ENCODE measurements at places on chromosomes 12 and 14. TPM values are rescaled to one million over a fixed set of nuclear protein-coding genes. Genes with fewer than 3 reads are reported as not detected.

The FERMT2 gene
- total RNA-seq, result 0.99 TPM

- no peaks in the 10 kb centered on the region for H3K36me3 ChIP-seq
- H3K4me1 ChIP-seq, result no peaks in the 10 kb centered on the region
- H3K27me3 ChIP-seq, result no peaks in the 10 kb centered on the region
- no peak for DNase-seq
- no peak overlapping the region for H3K27ac ChIP-seq
- no peak overlapping the region for H3K4me3 ChIP-seq
Observed at GRCh38 chr12:119145367-119145766, 33.4 kb upstream of the HSPB8 start.

The KRT7 gene
- total RNA-seq, result 4.2 TPM

The IGF1 gene
- total RNA-seq, result 1.6 TPM

DNA sequence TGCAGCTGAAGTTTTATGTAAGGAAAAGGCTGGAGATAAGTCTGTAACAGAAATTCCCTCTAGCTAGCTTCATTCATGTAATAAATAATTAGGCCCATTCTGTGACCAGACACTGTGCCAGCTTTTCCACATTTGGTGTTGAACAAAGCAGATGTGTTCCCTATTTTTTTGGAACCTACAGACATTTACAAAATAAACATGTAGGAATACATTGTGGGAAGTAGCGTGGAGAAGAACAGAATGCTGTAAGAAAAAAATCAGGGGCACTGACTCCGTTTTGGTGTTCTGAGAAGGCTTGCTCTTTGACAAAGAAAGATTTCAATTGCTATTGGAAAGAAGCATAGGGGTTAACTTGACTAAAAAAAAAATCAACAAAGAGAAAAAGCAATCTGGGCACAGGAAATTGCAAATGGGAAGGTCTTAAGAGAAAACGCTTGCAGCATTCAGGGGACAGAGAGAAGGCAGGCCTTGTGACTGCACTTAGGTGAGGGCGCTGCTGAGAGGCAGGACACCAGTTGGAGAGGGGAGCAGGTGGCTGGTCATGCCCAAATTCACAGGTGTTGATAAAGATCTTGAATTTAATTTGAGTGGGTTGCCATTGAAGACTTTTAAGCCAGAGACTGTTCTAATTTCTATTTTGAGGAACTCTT, 4.0 kb downstream of the FAR2 start:
- H3K27ac ChIP-seq, result no peak overlapping the region
- no peak for DNase-seq

The EFS gene
- total RNA-seq, result not detected

DNA sequence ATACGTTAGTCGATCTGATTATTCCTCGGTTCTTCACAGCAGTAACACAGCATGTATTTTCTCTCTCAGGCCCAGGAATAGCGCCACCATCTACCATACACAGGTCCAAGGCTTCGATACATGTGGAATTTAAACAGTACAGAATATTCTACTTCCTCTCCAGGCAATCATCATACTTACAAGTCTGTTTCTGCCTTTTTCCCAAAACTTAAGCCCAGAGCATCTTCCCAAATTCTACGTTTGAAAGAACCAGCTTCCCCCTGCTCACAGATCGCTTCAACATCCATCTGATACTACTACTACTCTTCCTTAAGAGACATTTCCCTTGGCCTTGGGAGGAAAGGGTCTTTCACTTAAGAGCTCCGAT, 626 bp downstream of the TXNDC16 start:
- no peak for DNase-seq
- peaks cover 24% of the 10 kb centered on the region for H3K27me3 ChIP-seq
- peak overlapping the region; percentile 77 for H3K27ac ChIP-seq
- H3K4me1 ChIP-seq, result peaks cover 24% of the 10 kb centered on the region
- H3K36me3 ChIP-seq, result no peaks in the 10 kb centered on the region
- peak overlapping the region; percentile 84 for H3K4me3 ChIP-seq

GRCh38 chr12:110280392-110280778, 662 bp upstream of the ATP2A2 start:
- peaks cover 10% of the 10 kb centered on the region for H3K27me3 ChIP-seq
- peak overlapping the region; percentile 79 for H3K27ac ChIP-seq
- H3K36me3 ChIP-seq, result peaks cover 34% of the 10 kb centered on the region

GRCh38 chr12:49838973-49839633, 3.8 kb downstream of the BCDIN3D start:
- no peak overlapping the region for H3K4me3 ChIP-seq
- H3K4me1 ChIP-seq, result peaks cover 22% of the 10 kb centered on the region
- H3K27me3 ChIP-seq, result no peaks in the 10 kb centered on the region
- H3K27ac ChIP-seq, result no peak overlapping the region

DNA sequence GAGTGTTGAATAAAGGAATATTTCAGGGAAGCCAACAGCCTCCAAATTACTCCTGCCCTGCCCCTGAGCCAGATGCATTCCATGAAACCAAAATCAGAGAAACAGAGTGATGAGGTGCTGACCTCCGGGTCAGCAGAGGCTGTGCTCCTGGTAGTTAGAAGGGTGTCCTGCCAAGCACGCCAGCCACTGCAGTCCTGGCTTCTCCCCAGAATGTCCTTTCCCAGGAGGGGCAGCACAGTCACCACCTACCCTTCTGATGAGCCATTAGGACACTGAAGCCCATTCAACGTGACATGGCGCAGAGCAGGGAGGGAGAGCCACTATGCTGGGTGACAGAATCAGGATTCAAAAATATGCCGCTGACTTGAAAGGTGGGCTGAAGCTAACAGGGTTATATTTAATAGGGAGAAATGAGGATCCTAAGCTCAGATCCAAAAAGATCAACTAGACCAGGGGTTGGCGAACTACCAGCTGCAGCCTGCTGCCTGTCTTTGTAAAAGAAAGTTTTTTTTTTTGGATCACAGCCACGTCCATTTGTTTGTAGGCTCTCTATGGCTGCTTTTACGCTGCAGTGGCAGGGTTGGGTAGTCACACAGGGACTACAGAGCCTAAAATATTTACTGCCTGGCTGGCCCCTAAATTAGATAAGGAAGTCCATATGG, 34.5 kb upstream of the PLEK2 start:
- H3K4me1 ChIP-seq, result no peaks in the 10 kb centered on the region
- DNase-seq, result no peak
- peaks cover 35% of the 10 kb centered on the region for H3K27me3 ChIP-seq

GRCh38 chr14:101824339-101824727, 62.8 kb downstream of the PPP2R5C start:
- no peaks in the 10 kb centered on the region for H3K27me3 ChIP-seq
- DNase-seq, result no peak
- H3K4me1 ChIP-seq, result peaks cover 78% of the 10 kb centered on the region

DNA sequence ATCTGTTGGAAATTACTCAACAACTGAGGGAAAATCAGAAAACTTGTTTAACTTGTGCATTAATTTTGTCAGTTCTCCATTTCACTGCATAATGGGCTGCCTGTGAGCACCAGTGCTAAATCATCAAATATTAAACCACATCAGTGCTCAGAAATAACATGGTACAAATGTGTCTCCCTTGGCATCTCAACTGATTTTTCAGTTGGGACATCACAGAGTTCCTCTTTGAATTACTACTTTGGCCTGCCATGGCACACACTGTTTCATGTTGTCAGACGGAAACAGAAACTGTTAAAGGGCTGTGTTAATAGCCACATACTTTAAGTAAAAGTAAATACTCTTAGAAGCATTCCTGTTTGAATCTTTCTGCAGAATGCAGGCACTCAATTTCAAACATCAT, 42.1 kb upstream of the STRN3 start:
- no peak for DNase-seq
- H3K4me1 ChIP-seq, result no peaks in the 10 kb centered on the region
- H3K4me3 ChIP-seq, result no peak overlapping the region
- H3K27ac ChIP-seq, result no peak overlapping the region
- no peaks in the 10 kb centered on the region for H3K27me3 ChIP-seq

GRCh38 chr14:96827290-96827689, 30.1 kb downstream of the VRK1 start:
- H3K4me1 ChIP-seq, result peaks cover 22% of the 10 kb centered on the region
- no peak for DNase-seq
- H3K4me3 ChIP-seq, result no peak overlapping the region

DNA sequence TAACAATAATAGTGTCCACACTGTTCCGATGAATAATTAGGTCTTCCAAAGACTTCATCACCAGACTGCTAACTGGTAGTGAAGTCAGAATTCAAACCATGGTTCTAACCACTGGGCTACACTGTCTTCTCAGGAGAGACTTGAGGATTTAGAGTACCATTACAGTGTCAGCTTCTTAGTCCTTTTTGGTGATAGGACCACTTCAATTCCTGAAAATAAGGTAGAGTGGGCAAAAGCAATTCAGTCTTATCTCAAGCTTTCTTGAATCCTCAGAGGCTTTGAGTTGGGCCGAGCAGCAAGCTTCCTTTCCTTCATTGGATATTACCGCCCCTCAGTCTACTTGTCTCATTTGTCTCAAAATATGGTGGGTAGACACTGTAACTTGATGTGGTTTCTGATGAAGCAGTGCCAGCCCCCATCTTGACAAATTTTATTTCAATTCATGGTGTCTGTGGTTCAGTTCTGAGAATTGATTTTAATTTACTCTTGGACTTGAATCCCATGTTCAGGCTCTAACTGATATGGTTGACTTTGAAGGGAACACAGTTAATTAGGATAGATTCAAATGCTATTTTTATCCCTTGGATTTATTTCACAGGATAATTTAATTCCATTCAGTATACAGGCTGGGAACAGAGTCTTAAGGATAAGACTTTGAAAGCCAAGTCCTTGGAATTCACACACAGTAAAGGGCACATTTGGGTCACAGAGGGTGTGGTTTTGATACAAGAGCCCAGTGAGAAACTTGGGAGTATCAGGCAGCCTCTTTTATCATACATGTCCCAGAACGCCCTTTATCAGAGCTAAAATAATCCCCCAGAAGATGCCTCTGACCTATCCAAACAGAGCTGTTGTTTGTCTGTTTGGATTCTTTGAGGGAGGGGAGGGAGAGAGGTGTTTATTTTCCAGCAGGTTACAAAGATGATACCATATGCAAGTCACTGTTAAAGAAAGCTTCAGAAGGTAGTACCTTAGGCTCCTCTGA, 167.3 kb downstream of the PRKCH start:
- H3K36me3 ChIP-seq, result peaks cover 58% of the 10 kb centered on the region
- peaks cover 8% of the 10 kb centered on the region for H3K4me1 ChIP-seq
- no peak for DNase-seq
- no peaks in the 10 kb centered on the region for H3K27me3 ChIP-seq
- H3K4me3 ChIP-seq, result no peak overlapping the region

- H3K36me3 ChIP-seq, result no peaks in the 10 kb centered on the region
- no peak for DNase-seq
- H3K27me3 ChIP-seq, result peaks cover 5% of the 10 kb centered on the region
Observed at GRCh38 chr12:66877925-66878324, 199.0 kb upstream of the GRIP1 start.

- no peak overlapping the region for H3K4me3 ChIP-seq
- peaks cover 3% of the 10 kb centered on the region for H3K27me3 ChIP-seq
- peaks cover 53% of the 10 kb centered on the region for H3K4me1 ChIP-seq
- H3K27ac ChIP-seq, result peak overlapping the region; percentile 57
Observed at GRCh38 chr12:94170690-94171594, 22.6 kb downstream of the PLXNC1 start.

DNA sequence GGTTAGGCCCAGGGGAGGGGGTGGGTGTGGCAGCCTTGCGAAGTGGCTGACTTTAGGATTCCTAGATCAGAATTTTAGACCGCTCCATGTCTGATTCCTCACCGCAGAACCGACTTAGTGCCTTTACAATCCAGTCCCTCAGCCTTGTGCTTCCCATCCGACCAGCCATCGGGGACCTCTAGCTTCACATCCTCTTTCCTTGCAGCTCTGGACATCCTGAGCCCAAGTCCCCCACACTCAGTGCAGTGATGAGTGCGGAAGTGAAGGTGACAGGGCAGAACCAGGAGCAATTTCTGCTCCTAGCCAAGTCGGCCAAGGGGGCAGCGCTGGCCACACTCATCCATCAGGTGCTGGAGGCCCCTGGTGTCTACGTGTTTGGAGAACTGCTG, 557 bp downstream of the COPS7A start:
- DNase-seq, result peak; percentile 36
- H3K27me3 ChIP-seq, result no peaks in the 10 kb centered on the region
- peak overlapping the region; percentile 98 for H3K27ac ChIP-seq
- peaks cover 2% of the 10 kb centered on the region for H3K36me3 ChIP-seq
- peak overlapping the region; percentile 99 for H3K4me3 ChIP-seq
- H3K4me1 ChIP-seq, result peaks cover 17% of the 10 kb centered on the region
